ENCODE measurements at places on chromosomes 12 and 14. TPM values are rescaled to one million over a fixed set of nuclear protein-coding genes. Genes with fewer than 3 reads are reported as not detected.

RPL10L gene
- total RNA-seq: not detected

CLEC4C gene
- not detected for total RNA-seq

ASB2 gene
- total RNA-seq: 21.1 TPM

LMO3 gene
- not detected for total RNA-seq

TSPAN19 gene
- not detected for total RNA-seq

GRCh38 chr12:34021071-34021470, 1.2 kb upstream of the ALG10 start:
- no peak for DNase-seq

- DNase-seq: no peak
Measured at GRCh38 chr12:21614506-21614905, 9.9 kb upstream of the GYS2 start.

- DNase-seq: no peak
Measured at GRCh38 chr14:33401311-33401710, 462.6 kb downstream of the NPAS3 start.

- DNase-seq: peak; percentile 36
Measured at GRCh38 chr12:13454991-13455777, 258.7 kb downstream of the EMP1 start.

DNA sequence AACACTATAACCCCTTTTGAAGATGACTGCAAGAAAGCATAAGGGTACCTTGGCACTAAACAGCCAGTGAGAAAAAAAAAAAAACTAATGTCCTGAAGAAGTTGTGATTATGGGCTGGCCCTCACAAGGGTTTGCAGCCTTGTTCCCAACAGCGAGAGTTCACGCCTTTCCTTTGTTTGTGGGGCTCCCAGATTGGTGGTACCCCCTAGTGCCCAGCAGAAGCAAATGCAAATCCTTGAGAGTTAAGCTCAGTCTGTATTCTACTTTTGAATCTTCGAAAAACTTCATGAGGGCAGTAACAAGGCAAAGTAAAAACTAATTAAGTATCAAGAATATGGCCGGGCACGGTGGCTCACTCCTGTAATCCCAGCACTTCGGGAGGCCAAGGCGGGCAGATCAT, 238.9 kb upstream of the LMO3 start:
- DNase-seq: no peak

DNA sequence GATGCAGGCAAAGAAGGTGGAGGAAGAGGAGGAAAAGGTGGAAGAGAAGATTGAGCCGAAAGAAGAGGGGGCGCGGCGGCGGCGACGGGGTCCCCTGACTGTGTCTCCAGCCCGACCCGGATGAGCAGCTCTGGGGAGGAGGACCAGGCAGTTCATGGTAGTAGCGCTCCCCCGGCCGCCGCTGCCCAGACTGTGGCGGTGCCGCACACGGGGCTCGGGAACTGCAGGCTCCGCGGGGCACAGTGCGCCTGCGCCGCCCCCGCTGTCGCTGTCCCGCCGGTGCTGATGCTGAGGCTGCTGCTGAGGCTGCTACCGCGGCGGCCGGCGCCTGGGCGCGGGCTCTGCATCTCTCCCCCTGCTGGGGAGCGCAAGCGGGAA, at the start of gene KCNH5:
Gene KCNH5, minus strand, starts transcription at position 225 of the 378 bp plus-strand sequence. CDS start 272 bp downstream, outside the sequence.
- peak; percentile 58 for DNase-seq

All from activated CD4-positive, alpha-beta T cell treated with anti-CD3 and anti-CD28 coated beads, Interleukin-2, amount 10 ng/mL, durations not matched to agents 24 days and 14 days (primary cell).